Neural crest cell (in vitro differentiated cells): ENCODE measurements at places on chromosomes 16 and 17. TPM values are rescaled to one million over a fixed set of nuclear protein-coding genes. Genes with fewer than 3 reads are reported as not detected.

- H3K4me1 ChIP-seq, result no peaks in the 10 kb centered on the region
- H3K36me3 ChIP-seq, result no peaks in the 10 kb centered on the region
- H3K4me3 ChIP-seq, result no peak overlapping the region
- DNase-seq, result no peak
- H3K27me3 ChIP-seq, result peaks cover 5% of the 10 kb centered on the region
Measured at GRCh38 chr16:87054856-87055255, 262.3 kb downstream of the C16orf95 start.

DNA sequence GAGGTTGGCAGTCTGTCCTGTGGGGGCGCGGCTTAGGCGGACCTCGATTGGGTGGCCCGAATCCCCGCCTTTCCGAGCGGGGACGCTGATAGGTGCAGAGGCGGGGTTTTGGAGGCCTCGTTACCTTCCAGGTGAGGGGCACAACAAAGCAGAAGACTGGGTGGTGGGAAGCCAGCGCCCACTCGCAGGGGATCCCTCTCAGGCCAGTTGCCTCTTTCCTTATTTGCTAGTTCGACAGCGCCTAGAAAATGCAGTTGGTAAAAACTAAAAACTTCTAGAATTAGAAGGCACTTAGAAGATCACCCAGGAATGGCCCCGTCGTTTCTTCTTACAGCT, 730 bp downstream of the KAT7 start:
- H3K4me3 ChIP-seq, result peak overlapping the region; percentile 93
- no peak overlapping the region for H3K27ac ChIP-seq
- peaks cover 35% of the 10 kb centered on the region for H3K4me1 ChIP-seq
- H3K27me3 ChIP-seq, result no peaks in the 10 kb centered on the region
- no peak for DNase-seq

DNA sequence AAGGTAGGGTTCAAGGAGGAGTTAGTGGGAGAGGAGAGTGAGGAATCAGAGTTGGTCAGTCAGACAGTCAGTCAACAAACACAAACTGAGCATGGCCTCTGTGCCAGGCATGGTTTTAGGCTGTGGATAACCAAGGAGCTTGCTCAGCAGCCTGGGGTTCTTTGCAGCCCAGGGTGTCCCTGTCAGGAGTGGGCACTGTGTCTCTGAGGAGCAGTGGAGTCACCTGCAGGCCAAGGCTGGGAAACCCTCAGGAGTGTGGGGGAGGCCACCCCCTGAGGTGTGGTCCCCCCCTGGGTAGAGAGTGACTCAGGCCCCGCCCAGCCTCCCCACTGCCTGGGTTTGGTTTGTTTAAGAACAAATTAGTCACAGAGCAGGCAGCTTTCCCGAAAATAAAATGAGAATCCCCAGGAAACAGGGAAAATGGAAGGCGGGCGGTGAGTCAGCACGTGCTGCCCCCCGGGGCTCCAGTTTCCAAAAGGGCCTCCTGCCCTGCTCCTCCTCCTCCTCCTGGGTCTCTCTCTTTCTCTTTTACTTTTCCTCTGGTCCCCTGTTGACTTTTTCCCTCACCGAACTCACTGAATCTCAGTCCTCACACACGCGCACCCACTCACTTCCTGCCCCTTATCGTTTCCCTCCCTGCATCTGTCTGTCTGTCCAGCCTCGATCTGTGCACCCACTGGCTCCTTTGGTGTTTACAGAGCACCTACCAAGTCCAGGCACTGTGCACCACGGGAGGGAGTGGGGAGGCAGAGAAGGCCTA, 44.3 kb downstream of the SOCS3 start:
- no peak for DNase-seq
- H3K27me3 ChIP-seq, result peaks cover 57% of the 10 kb centered on the region
- no peak overlapping the region for H3K4me3 ChIP-seq
- no peak overlapping the region for H3K27ac ChIP-seq

GRCh38 chr16:4465977-4466779, 8.2 kb downstream of the NMRAL1 start:
- H3K27me3 ChIP-seq, result no peaks in the 10 kb centered on the region
- peaks cover 14% of the 10 kb centered on the region for H3K4me1 ChIP-seq
- no peak for DNase-seq

DNA sequence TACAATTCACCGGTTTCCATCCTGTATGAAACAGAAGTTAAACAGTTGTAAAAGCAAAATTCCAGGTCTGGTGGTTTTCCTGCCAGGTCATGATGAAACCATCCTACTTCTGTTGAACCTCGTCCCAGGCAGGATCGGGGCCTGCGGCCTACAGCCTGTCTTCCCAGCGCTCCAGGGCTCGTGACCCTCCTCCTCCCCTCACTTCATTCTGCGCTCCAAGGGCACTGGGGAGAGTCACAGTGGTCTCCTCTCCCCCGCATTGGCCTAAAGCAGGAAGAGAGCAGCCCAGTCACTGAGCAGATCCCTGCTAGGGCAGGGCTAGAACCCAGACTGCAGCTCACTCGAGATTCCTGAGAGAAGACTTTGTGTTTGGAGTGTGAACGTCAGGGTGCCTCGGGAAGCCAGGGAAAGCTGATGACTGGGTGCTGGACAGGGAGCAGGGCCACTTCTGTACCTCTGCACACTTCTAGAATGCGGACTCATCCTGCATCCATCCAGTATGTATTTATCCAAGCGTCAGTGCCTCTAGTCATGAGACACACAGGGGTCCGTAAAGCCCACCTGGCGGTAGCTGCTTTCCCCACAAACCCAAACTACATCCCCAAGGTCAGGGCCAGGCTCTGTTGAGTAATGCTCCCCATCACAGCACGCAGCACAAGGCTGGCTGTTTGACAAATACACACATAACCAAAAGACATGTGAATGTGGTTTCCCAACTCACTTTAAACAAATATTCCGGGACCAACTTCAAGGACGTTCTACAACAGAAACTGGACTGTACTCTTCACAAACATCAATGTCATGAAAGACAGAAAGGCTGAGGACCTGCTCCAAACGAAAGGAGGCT, 1.7 kb upstream of the ITGAE start:
- H3K27me3 ChIP-seq, result no peaks in the 10 kb centered on the region
- H3K4me3 ChIP-seq, result no peak overlapping the region
- no peaks in the 10 kb centered on the region for H3K4me1 ChIP-seq
- peaks cover 2% of the 10 kb centered on the region for H3K36me3 ChIP-seq
- no peak for DNase-seq

GRCh38 chr17:74224959-74225725, 11.8 kb downstream of the TTYH2 start:
- peaks cover 23% of the 10 kb centered on the region for H3K4me1 ChIP-seq
- no peak overlapping the region for H3K27ac ChIP-seq
- no peaks in the 10 kb centered on the region for H3K27me3 ChIP-seq
- H3K36me3 ChIP-seq, result no peaks in the 10 kb centered on the region

- no peak overlapping the region for H3K4me3 ChIP-seq
- H3K36me3 ChIP-seq, result no peaks in the 10 kb centered on the region
- H3K4me1 ChIP-seq, result no peaks in the 10 kb centered on the region
- H3K27me3 ChIP-seq, result peaks cover 5% of the 10 kb centered on the region
- no peak overlapping the region for H3K27ac ChIP-seq
- DNase-seq, result no peak
Measured at GRCh38 chr17:282912-283882, 69.4 kb downstream of the RPH3AL start.

The GH1 gene
- not detected in 2 replicates for total RNA-seq

The CDC42EP4 gene
- 31.0 and 33.4 TPM in 2 replicates for total RNA-seq

GRCh38 chr17:51848451-51848850, 310.1 kb downstream of the CA10 start:
- peaks cover 34% of the 10 kb centered on the region for H3K27me3 ChIP-seq
- no peak for DNase-seq
- no peak overlapping the region for H3K4me3 ChIP-seq
- H3K27ac ChIP-seq, result no peak overlapping the region

The RGS11 gene
- 1.9 and 2.8 TPM in 2 replicates for total RNA-seq

GRCh38 chr17:7220593-7221277, 997 bp downstream of the ACADVL start:
- no peak for DNase-seq
- H3K27me3 ChIP-seq, result peaks cover 39% of the 10 kb centered on the region
- peaks cover 50% of the 10 kb centered on the region for H3K4me1 ChIP-seq
- peaks cover 9% of the 10 kb centered on the region for H3K36me3 ChIP-seq

GRCh38 chr17:2087597-2088211, 32.8 kb downstream of the HIC1 start:
- no peak for DNase-seq
- no peak overlapping the region for H3K4me3 ChIP-seq
- H3K27ac ChIP-seq, result no peak overlapping the region
- H3K27me3 ChIP-seq, result no peaks in the 10 kb centered on the region
- peaks cover 58% of the 10 kb centered on the region for H3K4me1 ChIP-seq

GRCh38 chr17:49249292-49249794, 18.8 kb upstream of the PHOSPHO1 start:
- H3K27me3 ChIP-seq, result peaks cover 3% of the 10 kb centered on the region
- H3K36me3 ChIP-seq, result no peaks in the 10 kb centered on the region
- no peaks in the 10 kb centered on the region for H3K4me1 ChIP-seq

The VMO1 gene
- 1.0 and 1.6 TPM in 2 replicates for total RNA-seq

The TEKT1 gene
- total RNA-seq, result not detected in 2 replicates

GRCh38 chr16:58105631-58106030, 23.6 kb downstream of the CFAP20 start:
- H3K36me3 ChIP-seq, result no peaks in the 10 kb centered on the region
- DNase-seq, result no peak
- H3K4me3 ChIP-seq, result no peak overlapping the region
- H3K4me1 ChIP-seq, result peaks cover 57% of the 10 kb centered on the region
- no peak overlapping the region for H3K27ac ChIP-seq

The TBC1D26 gene
- 1.9 and 3.0 TPM in 2 replicates for total RNA-seq

The TMEM94 gene
- total RNA-seq, result 117 and 131 TPM in 2 replicates

The PNMT gene
- 0.84 and 0.86 TPM in 2 replicates for total RNA-seq

GRCh38 chr17:41736983-41737679, 2.7 kb upstream of the HAP1 start:
- no peak overlapping the region for H3K27ac ChIP-seq
- H3K4me3 ChIP-seq, result peak overlapping the region; percentile 34
- H3K4me1 ChIP-seq, result peaks cover 14% of the 10 kb centered on the region

The CDRT4 gene
- total RNA-seq, result 2.4 and 2.8 TPM in 2 replicates

The TNRC6A gene
- total RNA-seq, result 79.6 and 89.0 TPM in 2 replicates

GRCh38 chr17:13228225-13228624, 210.4 kb upstream of the ELAC2 start:
- no peak for DNase-seq
- no peak overlapping the region for H3K4me3 ChIP-seq
- no peaks in the 10 kb centered on the region for H3K36me3 ChIP-seq
- H3K27me3 ChIP-seq, result no peaks in the 10 kb centered on the region

- H3K36me3 ChIP-seq, result no peaks in the 10 kb centered on the region
- H3K4me3 ChIP-seq, result peak overlapping the region; percentile 52
- H3K27me3 ChIP-seq, result peaks cover 74% of the 10 kb centered on the region
- H3K27ac ChIP-seq, result no peak overlapping the region
- no peak for DNase-seq
Measured at GRCh38 chr17:7293816-7294613, 424 bp downstream of the YBX2 start.

The DPEP3 gene
- not detected in 2 replicates for total RNA-seq

- H3K27me3 ChIP-seq, result peaks cover 12% of the 10 kb centered on the region
- H3K4me1 ChIP-seq, result peaks cover 6% of the 10 kb centered on the region
- H3K36me3 ChIP-seq, result peaks cover 8% of the 10 kb centered on the region
- no peak for DNase-seq
- no peak overlapping the region for H3K4me3 ChIP-seq
- H3K27ac ChIP-seq, result no peak overlapping the region
Measured at GRCh38 chr17:40623419-40624210, 24.0 kb downstream of the SMARCE1 start.

- no peaks in the 10 kb centered on the region for H3K27me3 ChIP-seq
- H3K36me3 ChIP-seq, result peaks cover 2% of the 10 kb centered on the region
- no peak overlapping the region for H3K27ac ChIP-seq
- H3K4me3 ChIP-seq, result no peak overlapping the region
- DNase-seq, result no peak
- H3K4me1 ChIP-seq, result no peaks in the 10 kb centered on the region
Measured at GRCh38 chr16:69669577-69669976, 56.8 kb downstream of the NQO1 start.

DNA sequence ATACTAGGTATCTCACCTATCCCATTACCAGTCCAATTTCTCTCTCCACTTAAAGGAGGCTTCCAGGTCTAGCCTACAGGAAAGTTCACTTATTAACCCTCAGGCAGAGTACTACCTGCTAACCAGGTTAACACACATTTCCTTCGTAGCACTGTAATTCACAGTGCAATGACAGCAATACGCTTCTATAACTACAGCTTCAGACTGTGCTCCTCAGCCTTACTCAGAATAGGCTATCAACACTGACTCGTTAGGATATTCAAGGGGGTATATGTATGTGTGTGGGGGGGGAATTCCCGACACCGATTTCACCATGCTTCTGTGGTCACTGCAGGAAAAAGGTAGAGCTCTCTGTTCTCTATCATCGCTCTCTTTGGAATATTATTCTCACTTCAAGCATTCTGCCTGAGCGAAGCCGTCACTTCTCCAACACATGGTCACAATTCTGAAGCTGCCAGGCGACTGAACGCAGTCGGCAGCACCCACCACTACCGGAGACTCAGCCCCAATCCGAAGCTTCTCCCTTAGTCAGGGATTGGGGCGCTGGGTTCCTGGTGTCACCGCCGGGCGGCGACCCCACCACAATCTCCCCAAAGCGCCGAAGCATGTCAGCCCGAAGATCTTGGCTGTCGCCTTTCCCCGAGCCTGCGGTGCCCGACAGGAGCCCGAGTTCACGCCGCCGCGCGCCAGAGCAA, 618 bp downstream of the GGA3 start:
- no peak for DNase-seq
- H3K4me3 ChIP-seq, result peak overlapping the region; percentile 99
- H3K4me1 ChIP-seq, result peaks cover 38% of the 10 kb centered on the region
- H3K27me3 ChIP-seq, result no peaks in the 10 kb centered on the region

GRCh38 chr17:32285306-32285705, 19.7 kb downstream of the RHBDL3 start:
- H3K4me1 ChIP-seq, result peaks cover 57% of the 10 kb centered on the region
- H3K27ac ChIP-seq, result no peak overlapping the region
- H3K4me3 ChIP-seq, result no peak overlapping the region
- no peak for DNase-seq
- H3K36me3 ChIP-seq, result no peaks in the 10 kb centered on the region

The NEUROD2 gene
- not detected in 2 replicates for total RNA-seq

DNA sequence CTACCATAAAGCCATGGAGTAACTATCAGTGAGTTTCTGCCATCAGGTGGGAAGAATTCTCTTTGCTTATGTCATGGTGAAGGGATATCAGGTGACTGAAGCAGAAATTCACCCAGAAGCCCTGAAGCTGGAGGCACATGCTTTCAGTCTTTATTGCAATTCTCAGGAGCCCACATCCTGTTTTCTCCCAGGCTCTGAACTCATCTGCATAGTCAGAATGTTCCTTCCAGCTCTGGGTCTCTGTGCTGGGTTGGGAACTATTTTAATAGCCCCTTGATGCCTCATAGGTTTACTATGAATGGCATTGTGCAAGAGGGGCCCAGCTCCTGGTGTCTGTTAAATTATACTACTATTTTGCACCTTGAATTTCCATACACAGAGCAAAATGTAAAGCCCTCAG, 198.4 kb upstream of the SOX9 start:
- H3K36me3 ChIP-seq, result no peaks in the 10 kb centered on the region
- no peaks in the 10 kb centered on the region for H3K27me3 ChIP-seq
- H3K27ac ChIP-seq, result no peak overlapping the region
- H3K4me1 ChIP-seq, result no peaks in the 10 kb centered on the region

GRCh38 chr17:30929081-30929633, 7.4 kb downstream of the ADAP2 start:
- peaks cover 35% of the 10 kb centered on the region for H3K27me3 ChIP-seq
- DNase-seq, result no peak
- no peak overlapping the region for H3K27ac ChIP-seq
- no peak overlapping the region for H3K4me3 ChIP-seq

The EFCAB5 gene
- total RNA-seq, result 0.30 and 0.86 TPM in 2 replicates
